ENCODE measurements at places on chromosomes 1 and 21.

- no peak for DNase-seq
Measured at GRCh38 chr1:30680429-30680828, 43.0 kb downstream of the MATN1 start.

GRCh38 chr1:200373811-200374231, 36.0 kb downstream of the ZNF281 start:
- DNase-seq: no peak

DNA sequence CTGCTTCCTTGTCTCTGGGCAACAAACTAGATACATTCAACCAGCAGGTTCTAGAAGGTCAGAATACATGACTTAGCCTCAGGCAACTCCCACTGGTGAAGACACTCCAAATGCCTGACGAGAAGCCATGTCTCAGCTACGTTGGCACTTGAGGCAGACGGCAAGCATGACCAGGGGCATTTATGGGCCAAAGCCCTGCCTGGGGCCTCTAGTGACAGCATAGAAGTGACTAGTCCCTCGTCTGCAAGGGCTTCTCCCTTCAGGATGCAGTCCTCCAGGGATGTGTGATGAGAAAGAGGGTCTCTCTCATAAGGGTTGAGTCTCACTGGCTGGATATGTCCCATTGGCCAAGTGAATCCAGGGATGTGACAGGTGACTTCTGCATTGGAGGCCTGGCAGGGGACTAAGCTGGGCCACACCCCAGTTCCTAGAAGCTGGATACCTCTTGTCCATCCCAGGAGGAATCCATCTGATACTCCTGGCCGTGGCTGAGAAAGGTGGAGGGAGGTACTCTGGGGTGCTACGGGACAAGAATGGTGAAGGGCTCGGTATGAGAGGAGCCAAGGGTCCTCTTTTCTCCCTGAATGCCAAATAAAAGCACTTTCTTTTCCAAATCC, 148.6 kb upstream of the HMGB4 start:
- DNase-seq: no peak

DNA sequence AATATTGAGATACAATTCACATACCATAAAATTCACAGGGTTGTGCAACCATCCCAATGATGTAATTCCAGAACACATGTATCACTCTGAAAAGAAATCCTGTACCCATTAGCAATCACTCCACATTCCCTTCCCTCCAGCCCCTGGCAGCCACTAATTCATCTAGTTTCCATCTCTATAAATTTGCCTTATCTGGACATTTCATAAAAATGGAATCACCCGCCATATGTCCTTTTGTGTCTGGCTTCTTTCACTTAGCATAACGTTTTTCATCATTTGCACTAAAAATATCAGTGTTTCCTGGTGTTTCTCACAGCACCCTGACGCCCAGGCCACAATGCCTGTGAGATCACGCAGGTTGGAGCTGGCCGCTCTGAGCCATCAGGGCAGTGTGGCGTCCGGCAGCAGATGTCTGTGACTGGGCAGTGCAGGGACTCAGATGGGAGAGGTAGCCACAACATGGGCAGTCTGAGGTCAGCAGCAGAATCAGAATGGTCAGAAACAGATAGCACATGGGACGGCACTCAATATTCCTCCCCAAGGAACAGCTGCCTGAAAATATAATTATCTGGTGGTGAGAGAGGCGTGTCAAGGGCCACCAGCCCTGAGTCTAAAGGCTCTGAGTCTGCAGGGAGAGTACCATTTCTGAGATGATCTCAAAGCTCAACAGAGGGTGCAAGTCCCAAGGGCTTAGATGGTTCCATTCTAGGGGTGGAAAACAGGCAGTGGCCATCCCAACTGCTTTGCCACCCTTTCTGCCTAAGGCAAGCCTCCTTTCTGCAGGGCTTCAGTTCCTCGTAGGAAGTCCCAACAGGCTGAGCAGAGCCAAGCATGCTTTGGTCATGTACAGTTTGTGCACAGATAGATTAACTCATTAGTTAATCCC, 129.4 kb upstream of the EDN2 start:
- no peak for DNase-seq

DNA sequence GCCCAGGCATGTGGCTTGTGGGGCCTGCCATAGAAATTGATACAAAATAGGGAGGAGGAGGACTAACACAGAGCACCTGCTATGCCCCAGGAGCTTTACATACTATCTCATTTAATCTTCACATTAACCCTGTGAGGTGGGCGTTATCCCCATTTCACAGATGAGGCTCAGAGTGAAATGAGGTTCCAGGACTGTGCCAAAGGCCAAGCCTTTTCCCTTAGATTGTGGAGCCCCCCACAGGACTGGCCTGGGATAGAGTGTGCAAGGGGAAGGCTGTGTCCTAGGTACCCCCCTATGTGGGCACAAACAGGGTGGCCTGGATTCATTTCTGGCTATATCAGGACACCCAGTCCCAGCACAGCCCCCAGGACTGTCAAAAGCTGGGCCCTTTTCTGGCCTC, 2.2 kb upstream of the DDOST start:
- DNase-seq: no peak

DNA sequence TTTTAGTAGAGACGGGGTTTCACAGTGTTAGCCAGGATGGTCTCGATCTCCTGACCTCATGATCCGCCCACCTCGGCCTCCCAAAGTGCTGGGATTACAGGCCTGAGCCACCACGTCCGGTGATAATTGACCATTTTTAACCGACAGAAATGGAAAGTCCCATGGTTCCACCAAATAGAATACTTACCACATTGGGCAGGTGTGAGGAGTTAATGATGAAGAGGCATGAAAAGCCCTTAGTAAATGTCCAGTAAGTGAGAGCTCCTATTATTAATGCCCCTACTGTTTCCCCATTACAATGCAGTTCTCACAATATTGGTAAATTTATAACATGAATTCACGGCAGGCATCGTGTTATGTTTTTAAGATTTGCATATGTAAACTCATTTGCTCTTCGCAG, 8.1 kb upstream of the GCLM start:
- no peak for DNase-seq

GRCh38 chr1:153389973-153390879, 647 bp downstream of the S100A8 start:
- no peak for DNase-seq

- DNase-seq: no peak
Measured at GRCh38 chr1:89022167-89022959, at the start of gene GBP3. Gene GBP3 (minus strand): TSS chr1:89022866. CDS start chr1:89020721, 2,145 bp downstream.

- no peak for DNase-seq
Measured at GRCh38 chr1:198934426-198934825, 295.6 kb downstream of the PTPRC start.

DNA sequence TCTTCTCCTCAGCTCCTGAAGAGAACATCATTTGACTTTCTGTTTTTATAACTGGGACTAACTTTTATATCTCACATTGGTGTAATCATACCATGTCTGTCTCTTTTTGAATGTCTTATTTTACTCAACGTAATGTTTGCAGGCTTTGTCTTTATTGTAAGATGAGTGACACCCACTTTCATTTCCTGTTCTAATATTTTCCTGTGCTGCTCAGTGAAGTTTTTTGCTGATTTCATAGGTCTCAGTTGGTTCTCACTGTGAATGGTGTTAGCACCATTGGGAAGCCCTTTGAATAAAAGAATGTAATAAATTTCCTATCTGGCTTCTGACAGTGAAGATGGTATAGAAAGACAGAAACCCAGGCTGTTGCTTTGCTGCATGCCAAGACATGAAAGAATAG, 84.0 kb downstream of the RAVER2 start:
- DNase-seq: no peak

GRCh38 chr1:151641229-151641628, 29.4 kb downstream of the SNX27 start:
- no peak for DNase-seq

DNA sequence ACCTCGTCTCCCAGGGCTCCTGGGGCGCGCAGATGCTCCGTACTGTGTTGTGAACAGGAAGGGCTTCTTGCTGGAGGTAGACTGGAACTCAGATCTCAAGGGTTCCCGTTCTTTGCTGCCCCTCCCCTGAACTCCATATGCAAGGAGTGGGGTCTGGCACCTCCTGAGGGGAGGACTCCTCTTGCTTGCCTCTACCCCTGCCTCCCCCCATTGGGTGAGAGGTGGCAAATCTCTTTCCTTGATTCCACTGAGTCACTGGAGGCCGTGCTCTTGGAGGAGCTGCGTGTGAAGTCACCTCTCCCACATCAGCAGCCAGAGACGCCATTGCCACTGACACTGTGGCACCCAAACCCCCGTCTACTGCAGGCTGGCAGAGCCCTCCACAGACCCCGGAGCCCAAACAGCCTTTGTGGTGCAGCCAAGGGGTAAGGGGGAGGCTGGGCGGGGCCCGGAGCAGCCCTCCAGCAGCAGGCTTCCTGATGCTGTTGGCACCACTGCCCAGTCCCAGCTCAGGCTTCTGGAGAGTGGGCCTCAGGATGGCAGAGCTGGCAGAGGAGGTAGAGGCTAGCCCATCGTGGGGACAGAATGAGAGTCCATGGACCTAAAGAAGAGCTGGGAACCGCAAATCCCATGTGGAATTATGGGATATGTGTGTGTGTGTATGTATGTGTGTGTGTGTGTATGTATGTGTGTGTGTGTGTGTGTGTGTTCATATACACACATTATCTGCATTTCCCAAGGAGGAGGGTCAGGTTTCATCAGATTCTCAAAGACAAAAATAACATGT, 104.9 kb upstream of the RUNX3 start:
- DNase-seq: no peak

GRCh38 chr1:162687870-162688269, 55.6 kb downstream of the DDR2 start:
- no peak for DNase-seq

DNA sequence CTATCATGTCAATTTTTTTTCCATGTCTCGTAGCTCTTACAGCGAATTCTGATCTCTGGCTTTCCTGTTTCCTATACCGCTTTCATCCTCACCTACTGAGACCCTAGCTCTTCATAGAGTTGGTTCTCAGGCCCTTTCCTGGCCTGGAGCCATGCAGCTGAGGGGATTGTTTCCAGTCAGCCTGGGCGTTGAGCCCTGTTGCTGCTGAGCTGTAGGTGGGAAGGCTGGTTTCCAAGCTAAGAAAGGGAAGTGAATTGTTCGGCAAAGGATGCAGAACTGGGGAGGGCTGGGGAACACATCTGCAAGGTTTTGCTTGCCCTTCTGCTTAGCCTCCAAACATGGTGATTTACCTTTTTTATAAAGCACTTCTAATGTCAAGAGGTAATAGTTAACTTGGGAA, 41.5 kb downstream of the SPATA46 start:
- DNase-seq: no peak

DNA sequence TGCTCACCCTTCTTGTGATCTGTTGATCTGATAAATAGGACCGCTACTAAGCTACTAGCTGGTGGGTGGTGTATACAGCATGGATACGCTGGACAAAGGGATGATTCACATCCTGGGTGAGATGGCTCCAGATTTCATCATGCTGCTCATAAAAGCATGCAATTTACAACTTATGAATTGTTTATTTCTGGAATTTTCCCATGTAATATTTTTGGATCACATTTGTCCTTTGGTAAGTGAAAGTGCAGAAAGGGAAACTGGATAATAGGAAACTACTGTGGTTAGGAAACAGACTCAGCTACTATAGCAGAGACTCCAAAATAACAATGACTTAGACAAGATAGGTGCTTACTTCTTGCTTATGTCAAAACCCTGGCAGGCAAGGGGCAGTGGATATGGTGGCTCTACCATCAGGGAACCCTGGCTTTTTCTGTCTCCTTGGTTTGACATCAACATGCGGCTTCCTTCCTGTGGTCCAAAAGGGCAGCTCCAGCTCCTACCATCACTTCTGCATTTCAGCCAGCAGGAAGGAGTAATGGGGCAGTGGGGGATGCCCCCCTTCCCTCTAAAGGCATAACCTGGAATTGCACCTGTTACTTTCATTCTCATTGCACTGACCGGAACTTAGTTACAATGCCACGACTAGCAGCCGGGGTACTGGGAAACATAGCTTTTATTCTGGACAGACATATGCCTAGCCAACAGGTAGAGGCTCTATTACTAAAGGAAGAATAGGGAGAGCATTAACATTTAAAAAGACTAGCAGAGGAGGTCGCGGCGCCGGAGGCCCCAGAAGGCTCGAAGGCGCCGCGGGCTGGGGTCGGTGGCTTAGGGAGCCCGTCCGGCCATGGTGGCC, 13.8 kb upstream of the AK2 start:
- no peak for DNase-seq

DNA sequence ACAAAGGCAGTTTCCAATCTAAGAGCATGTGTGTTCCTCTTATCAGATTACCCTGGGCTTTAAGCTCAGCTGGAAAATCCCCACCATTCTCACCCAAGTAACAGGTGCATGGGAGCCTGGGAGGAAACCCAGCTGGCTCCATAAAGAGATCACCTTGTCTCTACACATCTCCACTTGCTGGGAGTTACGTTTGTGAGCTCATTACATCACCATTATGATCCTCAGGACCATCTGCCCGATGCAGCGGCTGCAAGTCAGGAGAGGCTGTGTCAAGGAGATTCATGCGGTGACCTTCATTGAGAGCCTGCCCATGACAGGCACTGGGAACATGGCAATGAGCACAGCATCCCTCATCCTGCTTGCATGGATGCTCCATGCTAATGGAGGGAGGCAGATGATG, 618.0 kb downstream of the NPHP4 start:
- DNase-seq: no peak

DNA sequence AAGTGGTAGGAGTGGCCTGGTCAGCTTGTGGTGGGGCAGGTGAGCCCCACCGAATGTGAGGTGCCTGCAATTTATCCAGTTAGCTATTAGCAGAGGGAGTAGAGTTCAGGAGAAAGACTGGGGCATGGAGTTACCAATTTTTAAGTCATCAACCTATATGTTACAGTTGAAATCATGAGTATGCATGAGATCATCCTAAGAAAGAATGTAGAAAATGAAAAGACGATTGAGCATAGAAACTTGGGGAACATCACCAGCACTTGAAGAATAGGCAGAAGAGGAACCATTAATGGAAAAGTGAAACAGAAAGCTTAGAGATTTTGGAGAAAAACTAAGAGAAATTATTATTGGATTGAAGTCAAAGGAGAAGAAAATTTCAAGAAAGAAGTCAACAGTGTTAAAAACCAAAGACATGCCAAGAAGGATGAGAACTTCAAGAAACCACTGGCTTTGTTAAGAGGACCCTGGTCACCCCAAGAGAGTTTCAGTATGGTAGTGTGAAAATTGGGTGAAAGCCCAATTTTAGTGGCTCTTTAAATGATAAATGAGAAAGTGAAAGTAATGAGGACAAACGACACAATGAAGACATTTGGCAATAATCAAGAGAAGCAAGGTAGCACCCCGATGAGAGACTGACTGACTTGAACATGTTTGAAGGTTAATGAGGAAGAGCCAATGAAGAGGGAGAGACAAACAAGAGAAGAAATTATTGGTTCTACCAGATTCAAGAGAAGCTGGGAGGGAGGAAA, 36.7 kb downstream of the DNASE2B start:
- no peak for DNase-seq

- no peak for DNase-seq
Measured at GRCh38 chr1:194280463-194280862, 1094.0 kb upstream of the B3GALT2 start.
